ENCODE measurements at places on chromosomes 4 and X.

DNA sequence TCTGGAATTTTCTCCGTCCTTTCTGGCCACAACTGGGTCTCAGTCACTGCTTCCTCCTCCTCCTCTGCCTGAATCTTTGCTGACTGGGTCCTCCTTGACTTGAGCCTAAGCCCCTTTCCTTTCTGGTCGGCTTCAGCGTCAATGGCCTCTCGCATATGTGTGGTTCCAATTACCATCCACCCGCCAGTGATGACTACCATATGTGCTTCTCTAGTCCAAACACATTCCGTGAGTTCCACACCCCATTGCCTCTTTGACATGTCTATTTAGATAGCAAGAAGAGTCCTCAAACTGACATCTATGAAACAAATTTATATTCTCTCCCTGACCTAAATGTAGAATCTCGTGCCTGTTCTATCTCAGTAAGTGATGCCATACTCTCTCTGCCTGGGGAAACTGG lies 19.8 kb downstream of the MXRA5 start:
- DNase-seq: no peak

DNA sequence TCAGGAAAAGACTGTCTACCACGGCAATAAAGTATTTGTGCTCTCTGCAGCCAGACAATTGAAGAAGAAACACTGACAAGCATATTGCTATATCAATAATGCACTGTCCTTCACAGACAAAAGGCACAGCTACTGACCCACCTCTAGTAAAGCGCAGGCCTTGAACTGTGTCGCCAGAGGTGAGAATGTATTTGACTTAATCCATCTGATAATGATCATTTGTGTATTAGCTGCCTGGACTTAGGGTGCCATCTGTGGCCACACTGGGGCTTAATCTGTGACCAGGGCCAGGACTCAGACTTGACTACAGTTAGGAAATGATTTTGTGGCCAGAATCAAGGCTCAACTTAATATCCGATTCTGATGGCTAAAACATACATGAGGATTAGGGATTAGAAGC lies 260.4 kb downstream of the SMARCA1 start:
- no peak for DNase-seq

GRCh38 chrX:55342533-55343501 lies 78.1 kb upstream of the PAGE3 start:
- peak; percentile 43 for DNase-seq

- no peak for DNase-seq
These were observed 7.3 kb downstream of the PPP1R3F start for GRCh38 chrX:49276671-49277534.

- peak; percentile 54 for DNase-seq
These were observed 876 bp downstream of the HPRT1 start for GRCh38 chrX:134460862-134461220.

DNA sequence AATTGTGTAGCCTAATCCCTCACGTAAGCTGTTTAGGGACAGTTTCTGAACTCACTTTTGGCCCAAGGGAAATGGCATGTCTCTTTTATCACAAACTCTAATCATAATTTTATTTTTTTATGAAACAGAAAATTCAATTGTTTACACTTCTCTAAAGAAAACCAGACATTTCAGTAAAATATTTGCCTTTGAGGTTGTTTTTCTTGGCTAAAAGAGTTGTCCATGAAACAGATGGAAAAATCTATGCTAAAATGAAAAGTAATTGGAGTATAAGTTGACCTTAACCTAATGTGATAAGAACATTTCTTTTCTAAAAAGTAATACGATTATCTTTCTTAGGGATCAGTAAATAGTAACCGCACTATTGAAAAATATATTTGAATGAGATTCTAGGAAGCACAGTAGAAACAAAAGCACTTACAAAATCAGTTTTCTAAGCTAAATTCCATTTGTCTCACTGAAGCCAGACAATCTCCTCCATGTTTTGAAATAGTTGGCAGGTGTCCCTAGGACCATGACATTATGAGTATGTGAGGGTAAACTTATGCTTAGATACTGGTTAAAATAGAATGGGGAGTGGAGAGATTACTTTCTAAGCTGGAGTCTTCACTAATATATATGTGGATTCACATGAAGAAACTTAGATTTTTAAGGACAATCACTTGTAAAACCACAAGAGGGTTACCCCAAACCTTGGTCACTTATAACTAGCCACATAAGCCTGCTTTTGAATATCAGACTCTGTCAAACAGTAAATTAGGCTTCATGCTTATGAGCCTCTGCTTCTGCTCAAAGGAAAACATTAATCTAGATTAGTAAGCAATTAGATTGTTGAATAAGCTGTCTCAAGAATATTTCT lies 20.1 kb upstream of the TET2 start:
- no peak for DNase-seq

GRCh38 chr4:19776929-19777328 lies 474.8 kb upstream of the SLIT2 start:
- no peak for DNase-seq

GRCh38 chr4:27397886-27398285 lies 537.2 kb downstream of the STIM2 start:
- no peak for DNase-seq

DNA sequence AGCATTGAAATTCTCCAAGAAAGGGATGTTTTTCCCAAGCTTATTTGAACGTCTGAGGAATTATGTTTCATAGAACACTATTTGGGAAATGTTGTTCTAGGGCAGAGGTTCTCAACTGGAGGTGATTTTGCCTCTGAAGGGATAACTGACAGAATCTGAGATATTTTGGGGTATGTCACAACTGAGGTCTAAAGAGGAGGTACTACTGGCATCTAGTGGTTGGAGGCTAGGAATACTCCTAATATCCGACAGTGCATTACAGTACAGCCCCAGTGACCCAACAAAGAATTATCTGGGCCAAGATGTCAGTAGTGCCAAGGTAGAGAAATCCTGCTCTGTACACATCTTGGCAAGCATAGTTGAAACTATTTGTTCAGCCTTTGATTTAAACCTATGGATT lies 6.4 kb downstream of the HSPA4L start:
- peak; percentile 57 for DNase-seq

DNA sequence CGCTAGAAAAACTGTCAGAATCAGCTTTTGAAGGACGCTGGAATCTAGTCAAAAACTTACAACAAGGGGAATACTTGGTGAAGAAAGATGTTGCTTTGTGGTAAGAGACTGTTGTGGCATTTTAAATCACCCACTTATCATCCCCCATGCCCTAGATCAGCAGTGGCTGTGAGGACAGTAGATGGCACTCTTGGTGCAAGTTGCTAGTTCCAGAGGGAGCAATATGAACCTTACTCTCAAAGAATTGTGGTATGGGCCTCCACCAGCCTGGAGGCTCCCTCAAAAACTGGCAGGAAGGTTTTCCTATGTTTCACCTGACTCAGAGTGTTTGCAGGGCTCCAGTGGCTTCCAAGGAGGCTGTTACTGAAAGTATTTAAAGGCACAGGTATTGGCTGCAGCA lies 37.7 kb upstream of the SLC16A2 start:
- peak; percentile 53 for DNase-seq

- DNase-seq: peak; percentile 76
These were observed 866 bp upstream of the UVSSA start for GRCh38 chr4:1345903-1346780.
